ENCODE measurements at places on chromosomes 7 and 10.

DNA sequence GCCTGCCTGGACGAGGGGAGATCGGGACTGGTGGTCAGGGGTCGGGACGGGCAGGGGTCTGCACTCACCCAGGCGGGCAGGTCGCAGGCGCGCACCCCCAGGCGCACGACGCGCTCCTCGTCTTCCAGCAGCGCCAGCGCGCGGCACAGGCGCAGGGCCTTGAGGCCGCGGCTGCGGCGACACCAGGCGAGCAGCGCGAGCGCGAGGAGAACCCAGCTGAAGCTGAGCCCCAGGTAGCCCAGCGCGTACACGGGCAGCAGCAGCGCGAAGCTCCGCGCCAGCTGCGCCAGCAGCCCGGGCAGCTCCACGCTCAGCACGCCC, 328 bp downstream of the ESYT2 start:
- peak; percentile 68 for DNase-seq

DNA sequence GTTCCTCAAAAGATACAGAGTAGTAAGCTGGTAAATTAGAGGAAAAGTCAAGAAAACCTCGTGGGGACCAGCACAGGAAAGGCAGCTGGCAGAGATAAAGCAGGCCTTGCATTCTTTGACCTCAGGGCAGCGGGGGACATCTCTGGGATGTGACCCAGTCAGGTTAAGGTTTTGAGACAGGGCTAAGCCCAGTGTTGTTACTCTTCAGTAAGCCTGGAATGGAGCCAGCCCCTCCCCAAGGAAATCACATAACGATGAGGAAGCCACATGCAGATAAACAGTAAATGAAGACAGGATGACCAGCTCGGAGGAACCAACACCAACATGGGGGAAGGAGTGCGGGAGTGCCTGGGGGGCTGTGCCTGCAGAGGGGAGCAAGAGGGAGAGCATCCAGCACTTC, 99.6 kb downstream of the JAZF1 start:
- no peak for DNase-seq

GRCh38 chr7:154627646-154628290, 375.2 kb downstream of the PAXIP1 start:
- no peak for DNase-seq

GRCh38 chr7:52925332-52925731, 110.1 kb upstream of the POM121L12 start:
- no peak for DNase-seq

DNA sequence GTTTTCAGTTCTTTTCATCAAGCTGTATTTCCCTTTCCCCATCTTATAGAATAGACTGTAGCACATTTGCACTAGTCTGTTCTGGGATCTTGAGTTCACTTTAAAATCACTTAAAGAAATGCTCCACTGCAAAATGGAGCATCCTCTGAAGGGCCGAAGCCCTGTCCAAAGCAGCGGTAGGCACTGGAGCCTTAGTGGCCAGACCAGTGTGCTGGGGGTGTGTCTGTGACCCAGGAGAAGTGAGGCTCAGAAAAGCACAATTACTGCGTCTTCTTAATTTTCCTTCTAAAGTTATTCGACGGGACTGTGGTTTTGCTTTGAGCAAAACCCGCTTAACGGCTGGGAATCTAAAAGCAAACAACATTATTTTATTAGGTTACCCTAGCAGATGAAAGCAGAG, 205.7 kb downstream of the SLC25A13 start:
- DNase-seq, result no peak

DNA sequence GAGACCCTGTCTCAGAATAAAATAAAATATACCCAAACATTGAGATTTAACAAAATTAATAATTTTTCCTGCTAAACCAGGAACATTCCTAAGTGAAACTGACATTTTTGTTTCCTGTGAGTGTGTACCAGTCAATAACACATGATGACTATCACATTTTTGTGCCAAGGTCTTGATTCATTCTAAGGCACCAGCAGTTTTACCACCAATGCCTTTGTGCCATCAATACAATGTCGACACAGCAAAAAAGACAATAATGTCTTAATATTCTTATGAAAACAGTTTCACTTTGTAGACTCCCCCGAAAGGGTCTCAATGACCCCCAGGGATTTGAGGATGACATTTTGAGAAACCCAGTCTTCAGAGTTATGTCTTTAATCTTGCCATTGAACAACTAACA, 7.2 kb upstream of the CADPS2 start:
- DNase-seq, result no peak

DNA sequence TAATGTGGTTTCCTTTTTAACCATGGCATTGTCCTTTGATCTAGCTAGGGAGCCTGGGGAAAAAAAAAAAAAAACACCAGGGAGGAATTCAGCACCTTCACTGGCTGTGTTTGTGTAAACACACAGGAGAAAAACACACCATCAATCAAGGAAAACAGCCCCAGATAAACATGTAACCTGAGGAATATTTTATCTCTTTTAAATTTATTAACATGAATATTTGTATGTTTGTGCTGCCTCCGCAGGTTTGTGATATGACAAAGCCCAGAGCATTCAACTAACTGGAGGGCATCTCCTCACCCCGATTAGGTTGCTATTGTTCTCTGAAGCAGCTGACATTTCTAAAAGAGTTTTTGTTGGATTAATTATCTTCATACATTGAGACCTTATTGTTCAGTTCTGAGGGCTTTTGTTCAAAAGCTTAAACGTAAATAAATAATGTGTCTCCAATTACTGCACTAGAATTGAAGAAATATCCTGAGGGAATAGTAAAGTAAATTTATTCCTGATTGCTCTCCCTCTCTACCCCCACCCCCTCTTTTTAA, 89.4 kb upstream of the SEMA3E start:
- DNase-seq, result no peak

- no peak for DNase-seq
Observed at GRCh38 chr10:91313796-91314485, 93.5 kb downstream of the PCGF5 start.

GRCh38 chr7:107982042-107982840, 20.7 kb downstream of the LAMB1 start:
- DNase-seq, result no peak

DNA sequence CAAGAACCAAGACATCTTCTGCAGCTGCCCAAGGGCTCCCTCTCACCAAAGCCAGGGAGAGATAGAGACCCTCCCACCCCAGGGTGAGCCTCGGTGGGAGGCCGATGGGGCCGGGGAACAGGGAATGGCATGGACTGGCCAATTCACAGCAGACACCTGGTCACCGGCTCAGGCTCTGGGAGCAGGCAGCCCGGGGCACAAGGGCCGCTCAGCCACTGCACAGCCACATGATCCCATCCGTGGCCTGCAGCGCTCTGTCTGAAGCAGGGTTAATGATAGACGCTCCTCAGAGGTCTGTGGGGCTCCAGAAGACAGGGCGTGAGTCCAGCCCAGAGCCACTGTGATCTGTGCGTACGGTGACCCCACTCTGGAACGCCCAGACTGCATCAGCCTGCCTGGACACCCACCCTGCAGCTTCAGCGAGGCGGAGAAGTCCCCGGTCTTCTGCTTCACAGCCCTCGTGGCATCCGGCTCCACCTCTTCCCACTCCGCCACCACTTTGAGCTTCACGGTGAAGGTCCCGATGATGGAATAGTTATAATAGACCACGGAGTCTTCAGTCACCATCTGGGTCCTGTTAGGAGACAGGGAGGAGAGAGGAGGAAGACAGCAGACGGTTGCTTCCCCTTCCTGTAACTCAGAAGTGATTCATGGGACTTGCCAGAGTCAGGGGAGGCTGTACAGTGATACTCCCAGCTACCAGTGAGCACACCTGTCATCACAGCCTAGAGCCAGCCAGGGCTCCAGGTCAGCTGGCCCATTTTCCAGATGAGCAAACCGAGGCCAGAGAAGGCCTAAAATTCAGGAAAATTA, 14.0 kb downstream of the TMEM130 start:
- DNase-seq, result no peak

- no peak for DNase-seq
Observed at GRCh38 chr7:149310113-149310836, 48.3 kb downstream of the ZNF783 start.

DNA sequence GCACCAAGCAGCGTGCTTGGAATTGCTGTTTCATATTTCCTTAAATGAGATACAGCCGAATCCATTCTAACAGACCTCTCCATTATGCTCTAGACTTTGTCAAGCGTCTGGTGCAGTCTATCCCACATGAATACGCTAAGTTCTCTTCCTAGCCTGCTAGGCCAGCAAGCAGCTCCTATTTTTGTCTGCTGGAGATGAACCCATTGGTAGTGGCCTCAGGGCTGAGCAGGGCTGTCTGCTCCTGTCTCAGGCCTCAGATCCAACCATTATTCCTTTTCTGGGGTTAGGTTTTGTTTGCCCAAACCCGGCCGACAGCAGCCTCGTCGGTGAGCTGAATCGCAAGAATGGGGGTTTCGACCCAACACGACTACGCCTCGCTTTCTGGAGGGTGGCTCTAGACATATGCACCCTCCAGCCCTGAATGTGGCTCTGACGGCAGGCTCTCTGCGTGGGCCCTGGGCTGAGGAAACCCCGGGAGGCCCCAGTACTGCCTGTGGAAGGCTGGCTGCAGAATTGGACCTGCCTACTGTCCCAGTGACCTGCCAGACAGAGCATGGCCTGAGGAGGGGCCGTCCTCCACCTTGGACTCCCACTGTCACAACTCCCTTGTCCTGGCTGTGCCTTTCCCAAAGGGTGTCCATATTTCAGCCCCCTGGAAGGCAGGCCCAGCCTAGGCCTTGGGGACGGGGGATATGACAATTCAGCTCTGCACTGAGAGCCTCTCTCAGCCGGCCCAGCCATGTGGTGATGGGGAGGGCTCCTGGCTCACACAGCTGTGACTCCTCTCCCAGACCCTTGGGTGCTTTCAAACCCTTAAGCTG, 267.9 kb upstream of the TCERG1L start:
- DNase-seq, result no peak

- DNase-seq, result no peak
Observed at GRCh38 chr10:125201108-125201524, 40.8 kb upstream of the CTBP2 start.
